ENCODE measurements at places on chromosomes 1 and 21. TPM values are rescaled to one million over a fixed set of nuclear protein-coding genes. Genes with fewer than 3 reads are reported as not detected.

OR2L13 gene
- total RNA-seq: not detected

PRKAA2 gene
- total RNA-seq: 143 TPM

PAQR6 gene
- 2.6 TPM for total RNA-seq

WLS gene
- total RNA-seq: 78.0 TPM

CA14 gene
- total RNA-seq: 0.51 TPM

TFF3 gene
- 4.8 TPM for total RNA-seq

GRCh38 chr1:172338295-172338735 lies 82.2 kb upstream of the C1orf105 start:
- no peak for DNase-seq

DNA sequence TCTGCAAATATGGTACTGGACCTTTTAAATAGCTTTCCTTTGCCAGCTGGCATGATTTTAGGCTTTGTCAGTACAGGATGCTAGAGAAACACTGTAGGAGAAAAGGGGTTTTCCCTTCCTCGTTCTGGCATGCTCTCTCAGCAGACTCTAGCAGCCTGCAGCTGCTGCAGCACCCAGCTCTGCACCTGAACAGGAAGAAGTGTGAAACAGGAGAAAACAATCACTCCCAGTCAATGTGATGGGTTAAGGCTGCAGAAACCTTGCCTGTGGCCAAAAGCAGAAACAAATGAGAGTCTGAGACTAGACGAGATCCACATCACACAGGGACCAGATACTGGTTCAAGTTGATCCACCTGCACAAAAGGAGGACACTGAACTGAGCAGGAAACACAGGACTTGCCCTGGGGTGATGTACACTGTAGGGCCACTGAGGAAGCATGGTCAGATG lies 21.2 kb downstream of the OVGP1 start:
- DNase-seq: no peak

DNA sequence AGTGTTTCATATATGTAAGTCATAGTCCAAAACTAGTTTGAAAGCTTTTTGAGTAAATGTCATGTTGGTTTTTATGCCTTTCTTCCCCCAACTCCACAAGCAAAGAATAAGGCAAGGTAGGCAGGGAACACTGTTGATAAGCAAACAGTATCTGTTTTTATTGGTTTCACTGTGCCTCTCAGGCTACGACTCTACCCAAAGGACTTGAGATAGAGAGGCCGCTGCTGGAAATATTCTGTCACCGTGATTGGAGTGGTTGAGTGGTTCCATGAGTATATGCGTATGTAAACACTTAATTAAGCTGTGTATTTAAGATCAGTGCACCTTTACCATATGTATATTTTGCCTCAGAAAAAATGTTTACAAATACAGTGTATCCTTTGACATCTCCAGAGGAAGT lies 138.1 kb upstream of the KIF26B start:
- no peak for DNase-seq

- no peak for DNase-seq
These were observed 33.2 kb downstream of the POFUT2 start for GRCh38 chr21:45254460-45254930.

GRCh38 chr1:3013371-3014049 lies 7.8 kb upstream of the ACTRT2 start:
- peak; percentile 63 for DNase-seq

GRCh38 chr1:226950871-226951270 lies 10.8 kb downstream of the COQ8A start:
- DNase-seq: peak; percentile 35

- DNase-seq: no peak
These were observed 174.9 kb downstream of the IER5 start for GRCh38 chr1:181263444-181263843.

DNA sequence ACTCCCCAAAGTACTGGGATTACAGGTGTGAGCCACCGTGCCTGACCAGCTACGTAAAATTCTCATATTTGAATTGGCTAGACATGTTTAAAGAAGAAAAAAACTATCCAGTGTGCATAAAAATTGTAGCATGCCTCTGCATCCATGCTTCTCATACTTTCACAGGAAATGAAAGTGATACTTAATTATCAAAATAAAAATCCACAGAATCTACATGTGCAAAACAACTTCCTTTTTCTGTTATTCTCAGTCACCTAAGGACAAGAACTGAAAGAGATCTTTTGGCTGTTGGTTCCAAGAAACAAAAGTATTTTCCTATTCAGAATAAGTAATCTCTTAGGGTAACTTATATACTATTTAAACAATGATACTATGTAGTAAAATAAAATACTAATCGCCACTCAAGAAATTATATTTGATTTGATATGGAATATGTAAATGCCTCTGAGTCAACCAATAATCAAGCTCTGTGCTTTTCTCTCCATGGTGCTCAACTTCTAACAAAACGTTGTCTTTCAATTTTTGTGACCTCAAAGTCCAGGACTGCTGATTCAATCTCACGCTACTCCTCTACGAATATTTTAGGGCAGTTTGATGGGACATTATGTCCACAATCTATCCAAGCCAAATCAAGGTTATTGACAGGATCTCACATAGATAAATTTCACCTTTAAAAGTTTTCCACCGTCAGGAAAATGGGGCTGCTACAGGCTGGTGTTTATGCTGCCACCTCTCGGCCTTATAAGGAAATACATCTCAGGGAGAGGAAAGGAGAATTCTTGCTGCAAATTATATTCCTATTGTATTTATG lies 102.7 kb downstream of the ZNF281 start:
- DNase-seq: no peak

DNA sequence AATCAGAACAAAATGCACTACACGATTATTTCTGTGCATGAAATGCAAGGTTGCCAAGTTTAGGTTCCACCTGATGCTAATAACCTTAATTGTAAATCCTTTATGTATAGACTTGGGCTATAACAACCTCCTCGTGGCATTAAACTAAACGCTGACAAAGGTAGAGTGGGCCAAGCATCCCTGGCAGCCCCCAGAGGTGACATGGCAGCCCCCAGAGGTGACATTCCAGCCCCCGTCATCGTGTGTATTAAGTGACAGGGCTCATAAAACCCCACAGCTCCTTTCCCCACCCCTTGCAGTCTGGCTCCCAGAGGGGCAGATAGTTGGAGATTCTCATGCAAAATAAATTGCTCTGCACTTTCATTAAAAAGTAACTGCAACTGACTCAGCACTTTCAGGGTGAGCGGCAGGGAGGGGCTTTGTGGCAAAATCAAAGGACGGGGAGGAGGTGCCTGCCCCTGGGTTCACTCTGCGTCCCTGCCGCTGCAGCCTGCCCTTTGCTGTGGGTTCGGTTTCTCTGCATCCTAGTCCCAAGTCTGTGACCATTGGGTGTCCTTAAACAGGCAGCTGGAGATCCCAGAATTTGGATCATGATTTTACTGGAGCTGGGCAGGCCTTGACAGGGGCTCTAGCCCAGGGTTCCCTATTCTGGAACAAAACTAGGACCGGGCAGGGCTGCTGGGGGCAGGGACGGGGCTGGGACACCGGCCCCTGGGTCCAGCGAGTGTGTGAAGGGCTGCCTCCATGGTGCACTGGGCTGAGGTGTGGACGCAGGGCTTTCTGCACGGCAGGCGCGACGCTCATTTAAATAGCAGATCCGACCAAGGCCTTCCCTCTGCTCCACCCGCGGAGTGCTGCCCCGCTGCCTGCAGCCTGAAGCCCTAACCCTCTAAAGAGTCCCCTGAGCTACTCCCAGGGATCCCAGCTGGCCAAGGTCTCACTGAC lies 234.9 kb upstream of the VAMP3 start:
- DNase-seq: no peak

- DNase-seq: no peak
These were observed at the start of gene PGLYRP4 for GRCh38 chr1:153348511-153349362. Gene PGLYRP4 (minus strand): TSS chr1:153348841. CDS start chr1:153347932, 909 bp downstream.

DNA sequence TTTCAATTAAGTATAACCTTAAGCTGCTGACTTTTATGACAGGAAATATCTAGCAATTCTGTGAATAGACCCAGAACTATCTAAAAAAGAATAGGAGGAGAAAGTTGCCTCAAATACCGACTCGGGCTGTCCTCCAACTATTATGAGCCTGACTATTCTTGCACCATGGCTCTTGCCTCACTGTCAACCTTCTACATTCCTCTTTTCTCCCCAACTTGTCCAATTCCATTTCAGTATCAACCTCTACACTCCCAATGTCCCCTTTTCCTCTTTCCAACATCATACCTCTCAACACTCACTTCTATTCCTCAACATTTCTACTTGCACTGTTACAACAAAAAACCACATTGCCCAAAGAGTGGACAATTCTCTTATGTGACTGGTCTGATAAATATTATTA lies 2.3 kb downstream of the ZZZ3 start:
- no peak for DNase-seq

- peak; percentile 35 for DNase-seq
These were observed 65.7 kb downstream of the KIF26B start for GRCh38 chr1:245220381-245220985.

GRCh38 chr1:69919129-69919921 lies 286.1 kb downstream of the LRRC40 start:
- no peak for DNase-seq

Data from cardiac septum (tissue), 1 donor.